GM23338 (cell line): ENCODE measurements at places on chromosomes 16 and 17. TPM values are rescaled to one million over a fixed set of nuclear protein-coding genes. Genes with fewer than 3 reads are reported as not detected.

HIRIP3 gene
- total RNA-seq = 10.4 and 13.4 TPM in 2 replicates

ARHGDIG gene
- 1.0 and 1.2 TPM in 2 replicates for total RNA-seq

KRT36 gene
- total RNA-seq = not detected in 2 replicates

VAT1L gene
- 22.0 and 24.4 TPM in 2 replicates for total RNA-seq

WNT3 gene
- total RNA-seq = 2.7 and 3.6 TPM in 2 replicates

LGALS9B gene
- total RNA-seq = not detected in 2 replicates

SYT17 gene
- total RNA-seq = 6.9 and 9.5 TPM in 2 replicates

CACNG1 gene
- total RNA-seq = not detected in 2 replicates

KRT39 gene
- not detected in 2 replicates for total RNA-seq

DNA sequence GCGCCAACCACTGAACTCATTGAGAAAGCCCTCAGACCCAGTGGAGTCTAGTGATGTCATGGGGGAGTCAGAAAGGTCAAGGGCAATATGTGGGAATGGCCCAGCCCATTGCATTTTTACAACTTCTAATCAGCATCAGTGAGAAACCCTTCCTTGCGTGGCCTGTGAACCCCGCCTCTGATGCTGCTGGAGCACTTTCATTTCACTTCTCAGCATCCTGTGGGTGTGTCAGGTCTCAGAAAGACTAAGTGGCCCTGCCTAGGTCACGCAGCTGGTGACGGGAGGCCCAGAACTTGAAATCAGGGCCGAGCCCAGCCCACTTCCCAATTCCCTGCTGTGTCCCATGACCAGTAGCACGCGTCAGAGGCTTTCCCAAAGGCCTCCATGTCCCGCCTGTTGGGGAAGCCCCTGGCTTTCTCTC, 6.1 kb downstream of the DNAI2 start:
- no peak for DNase-seq

DNA sequence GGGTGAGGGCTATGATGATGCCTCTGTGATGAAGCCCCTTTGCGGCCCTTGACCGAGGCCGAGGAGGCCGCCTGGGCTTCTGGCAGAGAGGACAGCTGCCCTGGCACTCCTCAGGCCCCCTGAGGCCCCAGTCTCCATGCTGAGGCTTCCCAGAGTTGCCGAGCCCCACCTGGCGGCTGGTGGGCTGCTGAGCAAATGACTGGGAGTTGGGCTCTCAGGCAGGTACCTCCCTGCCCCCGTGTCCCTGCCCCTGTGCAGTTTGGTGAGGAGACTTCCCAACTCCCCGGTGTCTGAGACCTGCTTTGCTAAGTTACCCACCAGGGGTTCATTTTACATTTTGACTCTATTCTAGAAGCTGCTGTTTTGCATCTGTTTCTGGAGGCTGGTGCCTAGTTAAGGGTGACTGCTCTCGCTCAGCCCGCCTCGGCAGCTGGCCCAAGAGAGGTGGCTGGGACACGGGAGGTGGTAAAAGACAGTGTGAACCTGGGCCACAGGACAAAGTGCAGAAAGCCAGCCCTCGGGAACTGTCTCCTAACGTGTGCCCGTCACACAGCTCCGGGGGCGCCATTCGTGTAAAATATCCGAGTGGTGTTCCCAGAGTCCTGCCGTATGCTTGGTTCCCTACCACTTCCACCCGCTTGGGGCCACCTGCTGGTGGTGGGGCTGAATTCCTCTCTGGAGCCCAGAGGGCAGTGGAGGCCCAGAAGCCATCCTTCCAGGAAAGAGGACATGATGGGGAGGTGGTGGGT, 134.5 kb downstream of the RAB11FIP4 start:
- peak; percentile 56 for DNase-seq

DNA sequence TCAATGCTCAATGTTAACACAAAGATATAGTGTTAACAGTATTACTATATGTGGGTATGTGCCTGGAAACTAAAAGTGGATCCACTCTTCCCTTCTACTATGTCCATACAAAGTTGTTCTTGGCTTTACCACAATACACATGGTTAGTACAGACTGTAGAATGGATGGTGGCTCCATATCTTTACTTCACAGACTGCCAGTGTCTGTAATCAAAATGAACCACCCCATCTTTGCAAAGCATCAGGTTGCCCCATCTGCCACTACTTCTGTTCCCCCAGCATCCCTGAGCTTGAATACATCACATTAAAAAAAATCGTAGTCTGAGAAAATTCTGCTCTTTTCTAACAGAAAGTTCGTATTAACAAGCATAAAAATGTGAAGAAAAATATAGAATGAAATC, 30.0 kb downstream of the USP32 start:
- no peak for DNase-seq

GRCh38 chr16:1659031-1659430, 19.0 kb upstream of the JPT2 start:
- DNase-seq = no peak

DNA sequence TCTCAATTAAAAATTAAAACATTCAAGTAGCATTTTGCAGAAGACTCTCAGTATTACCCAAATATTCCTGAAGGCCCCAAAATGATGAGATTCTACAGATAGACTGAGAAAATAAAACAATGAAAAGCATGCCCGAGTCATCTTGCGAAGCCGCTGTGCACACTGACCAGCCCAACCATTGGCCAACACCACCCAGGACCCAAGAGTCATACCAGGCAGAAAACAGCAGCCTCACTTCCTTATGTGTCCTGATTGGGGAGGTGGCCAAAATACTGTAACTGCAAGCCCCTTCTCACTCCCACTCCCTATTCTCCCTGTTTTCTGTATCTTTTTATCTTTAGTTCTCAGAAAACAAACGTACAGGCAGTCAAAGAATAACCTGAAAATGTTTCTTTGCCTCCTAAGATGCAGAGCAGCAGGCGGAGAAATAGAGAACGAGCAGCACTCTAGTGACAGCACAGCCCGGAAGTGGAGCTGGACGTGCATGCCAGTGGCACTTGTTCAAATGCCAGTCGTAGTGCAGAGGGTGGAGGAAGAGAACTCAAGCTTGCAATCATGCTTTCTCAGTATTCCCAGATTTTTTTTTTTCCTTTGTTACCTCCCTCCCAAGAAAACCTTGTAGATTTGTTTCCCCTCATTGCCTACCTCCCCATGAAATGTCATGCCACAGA, 182.3 kb upstream of the SOX9 start:
- DNase-seq = no peak

GRCh38 chr16:83768986-83769385, 38.8 kb upstream of the HSBP1 start:
- no peak for DNase-seq

- DNase-seq = no peak
Observed at GRCh38 chr17:40552806-40553693, 12.2 kb downstream of the CCR7 start.

- DNase-seq = no peak
Observed at GRCh38 chr16:4339909-4340308, 11.2 kb downstream of the PAM16 start.

GRCh38 chr17:83068641-83069570, 10.5 kb upstream of the METRNL start:
- DNase-seq = no peak

DNA sequence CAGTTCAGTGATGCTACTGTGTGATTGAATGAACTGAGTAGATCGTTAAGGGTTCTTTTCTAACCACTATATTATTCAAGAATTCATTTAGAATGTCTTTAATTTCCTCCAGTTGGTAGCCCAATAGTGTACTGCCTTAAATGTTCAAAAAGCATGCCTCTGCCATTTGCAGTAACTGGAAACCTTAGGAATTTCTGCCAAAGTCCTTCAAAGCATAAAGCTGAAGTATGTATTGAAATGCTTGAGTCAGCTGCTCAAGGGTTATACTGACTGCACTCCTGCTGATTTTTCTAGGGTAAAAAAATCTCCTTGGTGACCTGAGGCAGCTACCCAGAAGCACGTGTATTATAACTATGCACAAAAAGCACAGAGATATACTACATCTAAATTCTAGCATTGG, 56.5 kb downstream of the SNTB2 start:
- DNase-seq = no peak

DNA sequence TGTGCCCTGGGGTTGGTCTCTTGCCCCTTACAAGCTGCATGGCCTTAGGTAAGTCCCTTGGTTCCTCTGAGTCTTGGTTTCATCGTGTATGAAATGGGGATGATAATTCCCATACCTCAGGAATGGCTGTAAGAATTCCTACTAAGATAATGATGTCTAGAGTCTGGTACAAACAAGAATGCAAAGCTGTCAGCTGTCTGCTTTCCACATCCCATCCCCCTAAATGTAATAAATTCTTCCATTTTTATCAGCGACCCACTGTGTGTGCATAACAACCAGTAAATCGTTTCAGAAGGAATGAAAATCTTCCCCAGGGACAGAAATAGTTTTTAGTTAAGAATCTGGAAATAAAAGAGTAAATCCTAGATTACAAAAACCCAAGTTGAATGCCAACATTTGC, 95.4 kb downstream of the CPPED1 start:
- no peak for DNase-seq

GRCh38 chr16:67562918-67563707, 787 bp downstream of the CTCF start:
- DNase-seq = peak; percentile 74

- no peak for DNase-seq
Observed at GRCh38 chr17:80421381-80422090, 6.6 kb downstream of the ENDOV start.

DNA sequence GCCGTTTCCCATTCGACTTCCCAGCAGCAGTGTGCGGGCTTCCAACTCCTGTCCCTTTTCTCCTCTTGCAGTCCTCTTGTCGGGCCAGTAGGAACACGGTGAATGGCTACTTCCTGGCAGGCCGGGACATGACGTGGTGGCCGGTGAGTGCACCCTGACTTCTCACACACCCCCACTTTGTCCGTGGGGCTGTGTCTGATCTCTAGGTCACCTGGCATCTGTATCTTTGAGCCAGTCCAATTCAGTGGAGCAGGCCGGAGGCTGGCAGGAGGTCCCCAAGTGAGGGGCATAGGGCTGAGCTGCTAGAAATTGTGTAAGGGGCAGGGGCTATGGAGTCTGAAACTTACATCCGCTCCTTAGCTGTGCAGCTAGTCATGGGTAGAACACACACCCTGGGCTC, 6.6 kb downstream of the SLC5A10 start:
- DNase-seq = no peak

GRCh38 chr16:67945392-67945933, 1.5 kb upstream of the LCAT start:
- DNase-seq = no peak

DNA sequence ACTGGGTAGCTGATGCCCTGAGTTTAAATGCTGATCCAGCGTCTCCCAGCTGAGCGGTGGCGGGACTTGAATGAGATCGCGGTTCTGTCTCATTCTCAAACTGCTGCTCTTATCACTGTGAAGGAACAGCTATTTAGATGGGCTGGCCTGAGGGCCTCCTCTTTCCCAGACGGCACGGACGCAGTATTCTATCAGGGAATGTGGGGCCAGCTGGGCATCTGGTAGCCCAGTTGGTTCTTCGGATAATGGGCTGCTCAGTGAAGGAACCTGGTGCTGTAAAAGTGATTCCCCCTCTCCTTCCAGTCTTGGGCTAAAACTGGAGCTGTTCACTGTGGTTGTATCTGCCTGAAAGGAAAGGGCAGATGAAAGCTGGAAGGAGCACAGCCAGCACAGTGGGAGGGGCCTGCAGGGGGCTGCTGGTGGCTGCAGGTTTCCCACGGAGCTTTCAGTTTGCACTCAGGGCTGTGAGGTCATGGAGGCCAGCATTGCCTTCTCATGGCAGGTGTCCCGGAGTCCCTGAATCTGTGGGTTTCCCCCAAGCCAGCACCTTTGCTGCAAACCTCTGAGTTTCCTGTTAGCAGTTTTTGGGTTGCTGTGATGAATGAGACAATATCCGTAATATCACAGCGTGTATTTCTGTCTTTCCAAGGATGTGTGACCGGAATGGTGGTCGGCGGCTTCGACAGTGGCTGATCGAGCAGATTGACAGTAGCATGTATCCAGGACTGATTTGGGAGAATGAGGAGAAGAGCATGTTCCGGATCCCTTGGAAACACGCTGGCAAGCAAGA, 3.6 kb downstream of the IRF8 start:
- no peak for DNase-seq

DNA sequence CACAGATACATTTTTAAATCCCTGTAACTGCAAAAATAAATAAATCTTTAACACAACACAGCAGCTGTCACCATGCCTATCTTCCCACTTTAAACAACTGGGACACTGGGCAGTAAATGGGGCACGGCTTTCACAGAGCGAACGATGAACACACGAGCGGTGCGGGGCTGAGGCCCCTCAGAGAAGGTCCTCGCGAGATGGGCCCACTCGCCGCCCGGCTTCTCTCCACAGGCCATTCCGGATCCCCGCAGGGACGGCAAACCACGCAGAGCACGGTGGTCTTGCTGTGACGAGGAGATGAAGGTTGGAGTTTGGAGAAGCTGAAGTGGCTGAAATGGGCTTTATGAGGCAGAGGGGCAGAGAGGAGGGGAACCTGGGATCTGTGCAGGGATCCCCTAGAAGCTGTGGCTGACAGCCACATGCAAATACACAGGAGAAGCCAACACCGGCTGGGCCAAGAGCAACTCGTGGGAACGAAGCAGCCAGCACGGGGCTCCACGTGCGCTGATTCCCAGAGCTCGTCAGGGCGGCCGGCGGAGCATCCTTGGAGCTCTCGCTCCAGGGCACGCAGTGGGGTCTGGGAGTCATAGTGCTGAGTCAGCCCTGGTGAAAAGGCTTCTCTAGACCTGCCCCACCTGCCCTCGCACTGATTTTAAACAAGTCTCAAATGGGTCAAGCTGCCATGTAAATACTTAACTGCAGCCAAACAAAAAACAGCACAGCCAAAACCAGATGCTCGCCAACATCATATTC, 31.7 kb downstream of the CCDC57 start:
- no peak for DNase-seq
